Left colon (tissue), 2 donors: ENCODE measurements at places on chromosomes 5 and 9. TPM values are rescaled to one million over a fixed set of nuclear protein-coding genes. Genes with fewer than 3 reads are reported as not detected.

- no peak for DNase-seq
Measured at GRCh38 chr5:85030316-85031084, 645.8 kb upstream of the EDIL3 start.

- DNase-seq = no peak
Measured at GRCh38 chr5:52771343-52772039, 16.2 kb upstream of the ITGA1 start.

- no peak for DNase-seq
Measured at GRCh38 chr9:72415163-72415562, 50.2 kb upstream of the ZFAND5 start.

DNA sequence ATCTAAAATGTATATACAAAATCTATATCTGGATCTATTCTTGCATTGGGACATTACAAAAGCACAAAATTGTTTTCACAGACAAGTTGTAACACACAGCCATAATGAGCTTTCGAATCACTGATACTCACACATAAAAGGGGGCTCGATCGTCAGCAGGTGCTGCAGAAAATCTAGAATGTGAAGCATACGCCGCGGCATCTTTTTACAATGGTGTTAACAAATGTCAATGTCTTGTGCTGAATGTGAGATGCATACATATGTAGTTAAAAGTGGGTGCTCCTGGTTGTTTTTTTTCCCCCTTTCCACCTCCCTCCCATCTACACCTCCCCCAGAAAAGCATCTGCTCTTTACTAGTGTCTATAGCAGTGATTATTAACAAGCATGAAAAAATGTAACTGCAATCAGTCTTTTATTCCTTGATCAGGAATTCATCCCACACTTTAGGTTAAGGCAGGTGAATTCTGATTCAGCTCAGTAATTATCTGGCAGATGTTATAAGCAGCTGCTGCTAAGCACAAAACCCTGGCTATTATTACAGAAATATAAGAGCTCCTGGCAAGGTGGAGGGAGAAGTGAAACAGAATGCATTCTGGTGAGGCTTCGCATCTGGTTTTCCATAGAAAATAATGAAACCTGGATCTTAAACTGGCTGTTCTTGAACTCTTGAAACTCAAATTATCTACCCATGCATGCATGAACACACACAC is 114.1 kb downstream of the MPDZ start:
- DNase-seq = no peak

The IL13 gene
- not detected for total RNA-seq

The TTC33 gene
- 15.0 TPM for total RNA-seq

The ZNF366 gene
- 0.92 TPM for total RNA-seq

The SPINK13 gene
- not detected for total RNA-seq

The TEX48 gene
- not detected for total RNA-seq
